ENCODE measurements at places on chromosomes 16 and 17.
A peak's percentile ranks its signal among the peaks of the same experiment; 100 is the strongest.

DNA sequence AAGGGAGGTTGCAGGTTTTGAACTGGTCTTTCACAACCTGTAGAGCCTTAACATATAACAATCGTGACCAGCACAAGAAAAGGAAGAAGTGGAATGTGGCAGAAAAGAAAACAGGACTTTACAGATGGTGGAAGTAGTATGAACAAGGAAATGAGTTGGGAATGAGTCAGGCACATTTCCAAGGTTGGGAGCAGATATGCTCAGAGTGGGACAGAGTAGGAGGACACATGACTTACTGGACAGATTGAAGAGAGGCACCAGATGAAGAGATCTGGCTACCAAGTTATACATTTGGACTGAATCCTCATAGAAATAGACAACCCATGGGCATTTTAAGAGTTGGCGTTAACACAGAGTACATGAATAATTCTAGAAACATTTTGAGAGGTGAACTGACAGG lies 95.3 kb downstream of the ZNF18 start:
- DNase-seq, result no peak

GRCh38 chr16:72362973-72363372 lies 191.0 kb upstream of the PMFBP1 start:
- DNase-seq, result no peak

DNA sequence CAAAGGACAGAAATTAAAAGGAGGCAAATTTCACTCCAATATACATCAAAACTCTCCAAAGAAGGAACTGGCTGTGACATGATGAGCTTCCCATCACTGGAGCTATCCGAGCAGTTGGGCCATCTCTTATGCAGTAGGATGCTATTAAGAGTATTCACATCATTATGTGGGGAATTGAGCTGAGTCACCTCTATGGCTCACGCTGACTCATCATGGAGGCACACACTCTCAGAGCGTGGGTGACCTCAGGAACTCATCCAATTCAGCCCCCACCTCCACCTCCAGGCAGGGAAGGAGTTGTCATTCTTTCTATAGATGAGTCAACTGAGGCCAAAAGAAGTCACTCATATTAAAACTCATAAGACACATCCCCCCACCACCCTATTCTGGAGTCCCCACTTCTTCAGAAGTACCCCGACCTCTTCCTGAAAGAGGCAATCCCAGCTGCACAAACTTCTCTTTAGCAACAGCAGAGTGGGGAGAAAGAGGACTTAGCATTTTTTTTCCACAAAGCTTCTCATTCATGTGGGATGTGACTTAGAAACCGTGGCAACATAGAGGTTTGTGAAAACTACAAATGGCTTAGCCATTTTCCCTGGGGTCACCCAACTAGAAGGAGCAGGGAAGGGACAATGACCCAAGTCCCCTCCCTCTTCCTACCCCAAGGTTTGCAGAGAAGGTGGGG lies 32.5 kb downstream of the ABCC12 start:
- peak; percentile 51 for DNase-seq

GRCh38 chr16:70380248-70380918 lies 33.7 kb downstream of the DDX19A start:
- peak; percentile 61 for DNase-seq

- DNase-seq, result no peak
Measured at GRCh38 chr17:72810991-72811508, 281.4 kb downstream of the SLC39A11 start.

GRCh38 chr17:40372031-40372430 lies 7.5 kb upstream of the GJD3 start:
- DNase-seq, result no peak

GRCh38 chr17:13475574-13476223 lies 126.0 kb downstream of the HS3ST3A1 start:
- peak; percentile 8 for DNase-seq
